GOT3 (cell line): ENCODE measurements at places on chromosomes 2 and 18.

- no peak for DNase-seq
Measured at GRCh38 chr2:157898591-157898996, 22.5 kb upstream of the ACVR1 start.

GRCh38 chr18:1015777-1016176 is 111.1 kb downstream of the ADCYAP1 start:
- no peak for DNase-seq

- DNase-seq: no peak
Measured at GRCh38 chr2:109000738-109001137, 11.7 kb upstream of the EDAR start.

GRCh38 chr2:54306556-54306955 is 50.5 kb upstream of the TSPYL6 start:
- no peak for DNase-seq

DNA sequence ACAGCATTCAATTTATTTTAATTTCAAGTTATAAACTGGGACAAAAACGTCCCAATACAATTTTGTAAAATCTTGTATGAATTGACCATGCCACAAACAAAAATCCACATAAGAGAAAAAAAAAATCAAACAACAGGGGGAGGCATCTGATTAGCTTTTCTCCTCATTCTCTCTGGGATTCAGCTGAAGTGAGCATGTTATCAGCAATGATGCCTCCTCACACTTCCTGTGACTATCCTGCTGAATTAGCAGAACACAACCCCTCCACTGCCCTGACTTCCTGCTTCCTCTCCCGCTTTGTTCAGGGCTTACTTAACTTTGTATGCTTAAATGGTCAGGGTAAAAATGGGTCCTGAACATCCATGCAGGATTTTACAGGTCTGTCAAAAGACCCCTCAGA is 132.2 kb upstream of the ITGB6 start:
- no peak for DNase-seq
